Stimulated activated CD4-positive, alpha-beta T cell treated with anti-CD3 and anti-CD28 coated beads, Interleukin-1b, Interleukin-23, amount 100 ng/mL, for 48 hours (primary cell): ENCODE measurements at places on chromosomes 4 and X.

GRCh38 chr4:156792462-156793085 lies 179.0 kb downstream of the PDGFC start:
- DNase-seq, result no peak

GRCh38 chrX:132071254-132071653 lies 48.2 kb downstream of the STK26 start:
- DNase-seq, result no peak

GRCh38 chr4:183445097-183445428 lies 627 bp downstream of the CDKN2AIP start:
- no peak for DNase-seq

- DNase-seq, result no peak
These were observed 183.1 kb downstream of the ZNF330 start for GRCh38 chr4:141403782-141404181.

DNA sequence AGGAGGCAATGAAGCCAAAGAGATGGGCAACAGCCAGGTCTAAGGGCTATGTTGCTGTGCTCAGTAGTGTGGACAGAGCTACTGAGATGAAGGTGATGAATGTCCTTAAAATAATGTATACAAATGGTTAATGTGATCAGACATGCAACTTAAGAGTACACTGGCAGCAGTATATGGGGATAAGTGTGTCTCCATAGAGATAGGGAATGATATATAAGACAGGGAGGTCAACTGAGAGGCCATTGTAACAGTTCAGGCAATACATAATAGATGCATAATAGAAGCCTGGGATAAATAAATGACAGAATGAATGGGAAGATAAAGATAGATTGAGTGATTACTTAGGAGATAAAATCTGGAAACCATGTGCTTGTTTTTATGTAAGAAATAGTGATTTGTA lies 250.0 kb downstream of the CFAP299 start:
- DNase-seq, result no peak

DNA sequence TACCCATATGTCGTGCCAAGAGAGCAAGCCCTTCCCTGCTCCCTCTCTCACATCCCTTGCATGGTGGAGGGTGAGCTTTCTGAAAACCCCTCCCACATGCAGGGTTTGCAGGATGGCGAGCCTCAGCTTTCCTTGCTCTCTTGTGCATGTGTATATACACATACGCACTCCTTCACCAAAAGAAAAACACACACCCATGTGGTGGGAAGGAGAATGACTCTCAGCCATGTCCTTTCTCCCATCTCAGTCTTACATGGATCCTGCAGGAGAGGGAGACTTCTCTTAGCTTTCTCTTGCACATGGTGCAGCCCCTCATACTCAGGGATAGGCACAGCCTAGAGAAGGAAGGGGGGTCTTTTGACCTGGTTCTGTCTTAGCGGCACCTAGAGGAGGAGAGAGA lies 81.1 kb downstream of the CLCN5 start:
- DNase-seq, result no peak

DNA sequence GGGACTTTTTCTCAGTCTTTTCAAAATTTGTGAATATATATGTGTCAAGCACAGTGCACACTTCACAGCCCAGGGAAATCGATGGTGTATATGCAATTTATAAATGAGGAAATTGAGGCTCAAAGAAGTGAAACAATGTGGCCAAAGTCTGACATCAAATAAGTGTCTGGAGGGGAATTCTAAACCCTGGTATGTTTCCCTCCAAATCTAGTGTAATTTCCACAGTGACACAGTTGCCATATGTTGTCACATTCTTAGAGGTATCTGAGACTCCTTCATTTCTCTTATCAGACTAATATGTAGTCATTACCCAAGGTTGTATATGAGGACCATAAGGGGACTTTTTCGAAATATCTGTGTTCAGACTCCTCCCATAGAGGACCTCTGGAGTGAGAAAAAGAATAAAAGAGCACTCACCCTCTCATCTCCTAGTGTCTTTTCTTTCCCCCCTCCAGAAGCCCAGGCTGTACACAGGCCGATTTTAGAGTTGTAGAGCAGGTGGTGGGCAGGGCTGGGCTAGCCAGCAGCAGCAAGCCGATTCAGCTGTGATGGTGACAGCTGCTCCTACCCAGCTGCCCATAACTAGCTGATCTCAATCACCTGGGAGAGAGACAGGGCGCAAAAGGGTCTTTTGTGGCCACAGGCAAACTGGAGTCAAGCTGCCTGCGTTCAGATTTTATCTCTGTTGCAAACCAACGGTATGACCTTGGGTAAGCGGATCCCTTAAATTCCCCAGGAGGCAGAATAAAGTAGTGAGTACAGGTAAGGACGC lies 55.1 kb downstream of the CLCN5 start:
- no peak for DNase-seq

DNA sequence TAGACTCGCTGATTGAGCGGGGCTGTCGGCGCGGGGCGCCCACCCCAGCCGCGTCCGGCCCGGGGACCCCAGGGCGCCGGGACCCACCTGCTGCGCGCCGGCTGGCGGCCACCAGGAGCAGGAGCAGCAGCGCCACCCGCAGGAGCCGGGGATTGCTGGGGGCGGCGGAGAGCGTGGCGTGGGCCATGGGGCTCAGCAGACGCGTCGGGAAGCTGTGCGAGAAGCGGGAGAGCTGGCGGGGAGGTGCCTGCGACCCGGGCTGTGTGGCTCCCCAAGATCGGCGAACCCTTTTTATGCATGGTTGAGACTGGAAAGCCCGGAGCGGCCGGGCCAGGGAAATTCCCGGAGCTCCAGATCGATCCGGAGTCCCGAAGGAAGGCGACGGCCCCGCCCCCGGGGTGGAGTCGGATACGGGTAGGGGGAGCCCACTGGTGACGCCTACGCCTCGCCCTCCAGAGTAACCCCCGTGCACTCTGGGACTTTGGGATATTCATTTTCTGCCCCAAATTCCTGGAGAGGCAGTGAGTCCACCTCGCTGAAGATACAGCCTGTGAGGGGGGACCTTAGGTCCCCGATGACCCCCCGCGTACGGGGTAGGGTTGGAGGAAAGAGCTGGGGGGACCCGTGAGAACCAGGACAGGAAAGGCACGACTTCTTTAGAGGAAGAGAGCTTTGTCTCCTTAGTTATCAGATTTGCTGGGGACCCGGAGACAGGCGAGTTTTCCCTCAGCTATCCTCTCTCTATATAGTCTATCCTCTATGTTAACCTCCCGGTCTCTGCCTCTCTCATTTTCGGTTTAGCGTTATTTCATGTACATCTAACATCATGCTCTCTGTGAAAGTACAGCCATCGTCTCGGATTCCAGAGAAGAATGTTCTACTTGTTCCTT lies at the start of gene CXCL3:
CXCL3 (minus strand) TSS at position 265 of the 890 bp plus-strand sequence; CDS start at position 187, 78 bp downstream.
- DNase-seq, result no peak

DNA sequence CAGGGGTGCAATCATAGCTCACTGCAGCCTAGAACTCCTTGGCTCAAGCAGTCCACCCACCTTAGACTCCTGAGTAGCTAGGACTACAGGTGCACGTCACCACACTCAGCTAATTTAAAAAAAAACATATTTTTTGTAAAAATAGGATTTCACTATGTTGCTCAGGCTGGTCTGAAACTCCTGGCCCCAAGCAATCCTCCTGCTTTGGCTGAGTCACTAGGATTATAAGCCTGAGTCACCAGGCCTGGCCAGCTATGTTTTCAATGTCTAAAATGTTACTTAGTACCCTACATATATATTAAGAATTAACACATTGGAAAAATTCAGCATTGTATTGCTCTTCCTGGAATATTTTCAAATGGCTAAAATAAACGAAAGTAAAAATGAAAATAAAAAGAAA lies 37.5 kb downstream of the PNPLA4 start:
- no peak for DNase-seq

- no peak for DNase-seq
These were observed 30.3 kb downstream of the SLC10A6 start for GRCh38 chr4:86818841-86819240.

DNA sequence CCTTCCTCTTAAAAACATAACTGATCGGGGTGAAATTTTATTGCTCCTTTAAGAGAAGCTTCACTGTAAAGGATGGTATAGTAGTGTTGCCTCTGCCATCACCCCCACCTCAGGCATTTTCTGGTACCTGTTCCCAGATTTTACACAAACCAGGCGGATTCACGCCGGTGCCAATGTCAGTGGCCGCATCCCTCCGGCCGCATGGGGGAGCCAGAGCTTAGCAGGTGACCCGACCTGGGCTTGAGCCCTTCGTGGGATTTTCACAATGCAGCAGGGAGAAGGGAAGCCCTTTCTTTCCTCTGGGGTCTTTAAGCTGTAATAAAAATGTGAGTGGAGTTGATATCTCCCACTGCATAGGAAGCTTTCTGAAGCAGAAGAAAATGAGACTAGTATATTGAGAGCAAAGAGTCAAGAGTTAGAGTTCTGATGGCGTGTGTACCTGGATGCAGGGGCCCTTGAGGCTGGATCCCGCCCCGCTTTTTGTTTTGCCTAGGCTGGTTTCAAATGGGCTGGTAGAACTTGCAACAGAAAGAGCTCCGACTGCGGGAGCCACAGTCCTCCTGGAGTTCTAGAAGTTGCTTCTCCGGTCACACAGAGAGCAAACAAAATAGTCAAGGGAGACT lies 59.4 kb downstream of the POLR2B start:
- DNase-seq, result peak; percentile 20

GRCh38 chr4:156884183-156884582 lies 87.4 kb downstream of the PDGFC start:
- no peak for DNase-seq

GRCh38 chr4:153639833-153640802 lies 44.0 kb upstream of the TLR2 start:
- DNase-seq, result no peak

- DNase-seq, result no peak
These were observed 465.4 kb upstream of the GRID2 start for GRCh38 chr4:91838181-91838861.

- no peak for DNase-seq
These were observed 408.2 kb upstream of the PITX2 start for GRCh38 chr4:111031001-111031579.

- DNase-seq, result no peak
These were observed 334.4 kb upstream of the PCDH18 start for GRCh38 chr4:137866671-137867070.

GRCh38 chr4:123628288-123628687 lies 231.7 kb downstream of the SPRY1 start:
- DNase-seq, result no peak

- no peak for DNase-seq
These were observed 31.2 kb upstream of the IL3RA start for GRCh38 chrX:1305411-1305810.

DNA sequence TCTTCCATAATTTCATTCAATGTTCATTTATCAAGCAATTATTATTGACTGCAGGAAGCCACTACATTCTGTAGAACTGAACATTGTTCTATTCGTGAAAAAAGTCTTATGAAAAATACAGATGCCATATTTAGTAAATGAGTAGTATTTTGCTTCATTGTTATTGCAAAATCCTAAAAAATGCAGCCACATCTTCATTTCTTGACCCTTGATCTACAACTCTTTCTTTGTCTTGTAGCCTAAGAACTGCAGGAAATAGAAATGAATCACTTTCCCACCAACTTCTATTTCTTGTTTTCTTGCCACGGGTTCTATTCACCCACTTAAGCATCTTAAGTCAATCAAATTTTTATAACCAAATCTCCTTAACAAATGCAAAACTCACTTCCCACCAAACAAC lies 63.3 kb downstream of the KCNIP4 start:
- DNase-seq, result no peak

DNA sequence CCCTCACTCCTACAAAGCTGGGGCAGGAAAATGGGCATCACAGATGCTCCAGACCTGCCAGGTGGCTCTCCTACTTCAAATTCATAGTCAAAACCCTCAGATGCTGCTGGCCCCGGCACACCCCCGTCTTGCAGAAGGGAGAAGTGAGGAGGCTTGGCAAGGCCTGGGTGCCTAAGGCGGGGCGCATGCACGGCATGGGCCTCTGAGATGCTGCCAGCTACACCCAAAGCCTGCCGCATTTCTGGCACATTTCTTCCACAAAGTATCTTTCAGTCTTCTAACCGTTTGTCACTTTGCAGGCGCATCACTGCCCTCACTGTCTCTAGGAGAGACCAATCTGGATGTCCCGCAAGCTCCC lies 19.6 kb downstream of the WDR1 start:
- no peak for DNase-seq
